Vagina (tissue), 2 donors: ENCODE measurements at places on chromosomes 5 and 9. TPM values are rescaled to one million over a fixed set of nuclear protein-coding genes. Genes with fewer than 3 reads are reported as not detected.

C9 gene
- total RNA-seq = not detected

TRPM6 gene
- total RNA-seq = 9.1 TPM

C1QTNF3 gene
- total RNA-seq = 7.1 TPM

RIGI gene
- total RNA-seq = 11.3 TPM

GFRA3 gene
- total RNA-seq = 4.7 TPM

ADRB2 gene
- 43.2 TPM for total RNA-seq

- DNase-seq = no peak
Measured at GRCh38 chr5:150204590-150204960, 14.7 kb downstream of the SLC6A7 start.

- no peak for DNase-seq
Measured at GRCh38 chr5:77642738-77643653, 4.5 kb upstream of the OTP start.

- no peak for DNase-seq
Measured at GRCh38 chr5:143396353-143396940, 7.0 kb downstream of the NR3C1 start.

DNA sequence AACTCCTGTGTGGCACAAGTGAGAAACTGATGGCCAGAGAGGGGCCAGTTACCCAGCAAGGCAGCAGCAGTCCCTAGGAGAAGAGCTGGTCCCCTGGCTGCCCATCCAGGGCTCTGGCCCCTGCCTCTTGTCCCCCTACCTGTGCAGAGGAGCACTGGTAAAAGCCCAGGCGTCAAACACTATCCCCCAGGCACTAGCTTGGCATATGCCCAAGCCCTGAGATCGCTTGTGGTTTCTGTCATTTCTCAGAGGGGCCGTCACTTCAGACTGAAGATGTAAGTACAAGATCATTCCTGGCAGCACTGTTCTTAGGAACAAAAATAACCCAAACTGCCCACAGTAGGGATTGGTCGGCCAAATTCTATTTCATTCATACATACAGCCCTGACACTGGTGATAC is 53.9 kb downstream of the COL15A1 start:
- DNase-seq = peak; percentile 84

DNA sequence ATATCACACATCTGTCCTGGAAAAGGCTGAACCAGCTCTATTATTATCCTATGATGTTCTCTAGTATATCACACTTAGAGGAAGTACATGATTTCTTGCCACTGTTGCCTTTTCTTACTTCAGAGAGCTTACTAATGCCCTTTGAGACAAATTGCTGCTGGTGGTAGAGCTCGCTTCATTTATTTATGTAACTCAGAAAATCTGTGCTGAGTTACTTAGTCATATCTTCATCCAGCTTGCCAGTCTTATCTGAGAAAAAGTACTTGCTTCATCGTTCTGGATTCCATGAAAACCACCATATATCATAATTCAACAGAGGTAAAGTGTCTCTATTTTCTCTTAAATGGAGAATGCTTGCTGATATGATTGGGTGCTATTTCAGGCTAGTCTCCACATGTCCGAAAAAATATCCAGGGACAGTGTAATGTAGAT is 26.6 kb downstream of the PTPDC1 start:
- DNase-seq = no peak

DNA sequence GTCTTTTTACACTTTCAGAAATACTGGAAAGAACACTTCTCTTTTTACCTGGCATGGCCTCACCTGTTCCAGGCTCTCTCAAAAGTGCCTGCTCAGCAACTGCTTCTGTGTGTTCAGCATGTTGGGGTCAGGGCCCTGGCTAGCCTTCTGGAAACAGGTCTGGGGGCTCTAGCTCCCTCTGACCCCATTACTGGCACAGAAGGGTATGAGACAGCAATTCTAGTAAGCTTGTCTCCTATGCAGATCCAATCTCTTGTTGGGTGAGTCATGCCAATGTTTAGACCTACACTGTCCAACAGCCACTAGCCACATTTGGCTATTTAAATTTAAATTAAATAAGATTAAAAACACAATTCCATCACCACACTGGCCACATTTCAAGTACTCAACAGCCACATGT is 80.8 kb downstream of the MAPKAP1 start:
- DNase-seq = no peak

- DNase-seq = no peak
Measured at GRCh38 chr5:138878437-138879235, 3.5 kb upstream of the LRRTM2 start.

DNA sequence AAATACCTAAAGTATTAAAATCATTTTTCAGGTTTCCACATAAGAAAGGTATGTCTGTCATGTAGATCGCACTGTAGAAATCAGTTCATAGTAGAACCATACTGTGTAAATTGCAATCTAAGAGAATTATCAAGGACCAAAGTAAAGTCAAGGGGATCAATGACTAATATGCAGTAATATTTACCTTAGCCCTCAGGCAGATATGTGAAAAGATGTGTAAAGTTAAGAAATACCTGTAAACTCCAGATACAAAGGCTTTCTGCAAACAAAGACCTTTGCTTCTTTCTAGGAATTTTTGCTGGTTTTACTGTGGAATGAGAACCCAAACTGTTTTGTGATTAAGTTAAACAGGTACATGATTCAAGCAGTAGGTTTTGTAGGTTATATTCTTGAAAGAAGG is 11.6 kb downstream of the POLK start:
- DNase-seq = no peak

- no peak for DNase-seq
Measured at GRCh38 chr5:174229514-174230370, 184.2 kb downstream of the NSG2 start.

DNA sequence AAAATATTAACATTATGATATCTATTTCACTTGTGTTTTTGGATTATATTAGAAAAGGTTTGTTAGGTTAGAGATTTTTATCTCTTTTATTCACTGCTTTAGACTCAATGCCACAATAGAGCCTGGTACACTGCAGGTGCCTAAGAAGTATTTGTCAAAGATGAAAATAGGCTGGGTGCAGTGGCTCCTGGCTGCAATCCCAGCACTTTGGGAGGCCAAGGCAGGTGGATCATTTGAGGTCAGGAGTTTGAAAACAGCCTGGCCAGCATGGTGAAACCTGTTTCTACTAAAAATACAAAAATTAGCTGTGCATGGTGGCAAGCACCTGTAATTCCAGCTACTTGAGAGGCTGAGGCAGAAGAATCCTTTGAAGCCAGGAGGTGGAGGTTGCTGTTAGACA is 64.3 kb downstream of the C9 start:
- DNase-seq = no peak

DNA sequence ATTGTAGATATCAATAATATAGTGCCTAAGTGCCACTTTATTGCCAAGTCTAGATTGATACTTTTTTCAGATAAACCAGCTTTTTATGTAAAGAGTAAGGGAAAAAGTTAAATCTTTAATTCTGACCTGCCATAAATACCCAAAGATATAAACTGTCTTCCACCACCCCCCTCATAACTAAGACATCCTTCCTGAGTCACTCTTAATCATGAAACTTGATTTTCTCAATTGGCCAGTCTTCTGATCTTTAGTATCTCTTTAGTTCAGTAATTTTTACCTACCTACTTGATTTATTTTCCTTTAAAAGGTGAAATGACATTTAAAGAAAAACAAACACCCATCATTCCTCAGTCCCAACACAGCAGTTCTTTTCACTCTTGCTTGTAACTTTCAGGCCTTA is 21.8 kb downstream of the C5orf22 start:
- DNase-seq = no peak

DNA sequence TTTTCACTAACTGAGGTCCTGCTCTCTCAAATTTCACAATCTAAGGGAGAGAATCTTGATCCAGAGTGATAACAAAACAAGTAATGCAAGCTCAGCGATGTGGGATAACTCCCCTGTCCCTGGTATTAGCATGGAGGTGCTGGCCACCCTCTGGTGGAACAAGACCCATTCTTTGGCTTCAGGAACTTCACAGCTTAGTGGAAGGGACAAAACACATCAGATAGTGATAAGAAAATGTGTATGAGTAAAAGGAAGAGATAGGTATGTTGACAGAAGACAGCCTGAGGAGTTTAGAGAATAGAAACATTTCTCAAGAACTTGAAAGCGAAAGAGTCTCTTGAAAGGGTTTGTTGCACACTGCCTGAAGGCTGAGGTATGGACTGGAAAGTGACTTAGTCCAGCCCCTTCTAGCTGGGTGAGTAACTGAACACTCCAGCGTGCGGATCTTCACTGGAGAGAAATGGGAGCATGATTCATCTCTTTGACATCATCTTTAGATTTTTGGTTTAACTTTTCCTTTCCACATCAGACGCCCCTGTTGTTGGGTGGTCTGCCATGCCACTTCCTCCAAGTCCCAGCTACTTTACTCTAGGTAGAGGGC is 25.4 kb upstream of the ZSWIM6 start:
- no peak for DNase-seq
